ENCODE measurements at places on chromosomes 12 and 14.
A peak's percentile ranks its signal among the peaks of the same experiment; 100 is the strongest.

GRCh38 chr12:57139796-57140649 is 7.4 kb downstream of the LRP1-AS start:
- no peak for DNase-seq

GRCh38 chr12:1859643-1860042 is 39.3 kb downstream of the LRTM2 start:
- DNase-seq = no peak

GRCh38 chr12:66152732-66153131 is 17.1 kb downstream of the TMBIM4 start:
- DNase-seq = no peak

DNA sequence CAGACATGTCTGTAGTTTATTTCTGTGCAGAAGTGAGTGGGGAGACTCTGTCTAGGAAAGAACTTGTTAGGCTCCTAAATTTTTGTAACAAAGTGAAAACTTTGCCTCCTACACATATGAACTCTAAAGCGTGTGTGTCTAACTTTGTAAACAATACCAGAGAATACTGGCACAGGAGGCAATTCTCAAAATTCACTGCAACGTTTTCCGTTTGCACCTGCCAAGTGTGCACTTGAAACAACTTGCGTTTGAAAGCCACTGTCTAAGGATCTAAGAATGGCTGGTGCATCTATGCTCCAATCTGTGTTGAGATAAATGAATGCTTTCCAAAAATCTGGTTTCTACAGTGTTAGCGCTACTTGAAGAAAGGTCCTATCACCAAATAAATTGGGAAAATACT is 15.3 kb downstream of the GRIP1 start:
- DNase-seq = no peak

GRCh38 chr12:22684140-22685118 is 59.5 kb downstream of the ETNK1 start:
- no peak for DNase-seq

GRCh38 chr12:50549885-50550284 is 45.1 kb downstream of the DIP2B start:
- no peak for DNase-seq

DNA sequence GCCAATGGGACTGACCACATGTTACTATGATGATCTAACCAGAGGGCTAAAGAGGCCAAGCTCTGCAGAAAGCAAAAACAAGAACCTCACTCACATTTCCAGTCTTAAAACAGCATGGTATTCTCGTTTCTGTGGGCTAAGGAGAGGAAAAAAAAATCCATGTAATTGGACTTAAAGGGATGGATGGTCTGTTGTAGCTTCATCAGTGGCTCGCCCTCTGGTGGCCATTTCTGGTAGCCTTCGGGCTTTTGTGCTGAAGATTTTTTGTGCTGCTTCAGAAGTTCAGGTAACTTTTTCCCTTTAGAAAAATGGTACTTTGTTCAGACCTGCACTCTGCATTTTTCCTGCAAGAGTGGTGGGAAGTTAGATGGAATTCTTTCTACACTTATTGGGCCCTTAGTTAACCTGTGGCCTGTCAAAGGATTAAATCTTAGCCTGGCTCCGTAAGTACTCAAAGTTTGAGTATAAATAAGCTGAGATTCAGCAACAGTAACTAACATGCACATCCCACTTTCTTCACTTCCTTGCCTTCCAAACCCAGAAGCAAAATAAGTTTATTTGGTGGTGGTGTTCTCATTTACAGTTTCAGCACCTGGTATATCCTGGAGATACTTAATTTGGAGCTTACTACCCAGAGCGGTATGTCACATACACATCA is 22.3 kb downstream of the DCAF4 start:
- DNase-seq = no peak

GRCh38 chr14:50560931-50561285 is 963 bp downstream of the ATL1 start:
- DNase-seq = peak; percentile 11

All from activated gamma-delta T cell (primary cell).